ENCODE measurements at places on chromosomes 13 and 19.

- no peak for DNase-seq
Observed at GRCh38 chr19:15298847-15299567, 33.3 kb downstream of the BRD4 start.

DNA sequence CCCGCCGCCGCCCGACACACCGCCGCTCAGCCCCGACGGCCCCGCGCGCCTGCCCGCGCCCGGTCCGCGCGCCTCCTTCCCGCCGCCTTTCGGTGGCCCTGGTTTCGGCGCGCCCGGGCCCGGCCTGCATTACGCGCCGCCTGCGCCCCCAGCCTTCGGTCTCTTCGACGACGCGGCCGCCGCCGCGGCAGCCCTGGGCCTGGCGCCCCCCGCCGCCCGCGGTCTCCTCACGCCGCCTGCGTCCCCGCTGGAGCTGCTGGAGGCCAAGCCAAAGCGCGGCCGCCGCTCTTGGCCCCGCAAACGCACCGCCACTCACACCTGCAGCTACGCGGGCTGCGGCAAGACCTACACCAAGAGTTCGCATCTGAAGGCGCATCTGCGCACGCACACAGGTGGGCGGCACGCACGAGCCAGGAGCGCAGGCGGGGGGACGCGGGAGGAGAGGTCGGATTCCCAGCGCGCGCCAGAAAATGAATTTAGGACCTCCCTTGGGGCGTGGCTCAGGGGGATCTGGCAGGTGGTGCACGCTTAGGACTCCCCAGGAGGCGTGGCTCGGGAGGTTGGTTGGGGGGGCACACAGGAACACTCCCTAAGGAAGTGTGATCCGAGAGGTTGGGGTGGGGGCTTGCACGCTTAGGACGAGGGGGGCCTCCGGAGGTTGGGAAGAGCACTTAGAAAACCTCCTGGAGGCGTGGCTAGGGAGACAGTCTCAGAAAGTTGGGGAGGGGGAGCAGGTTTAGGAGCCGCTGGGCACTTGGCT lies 1.2 kb downstream of the KLF2 start:
- DNase-seq = no peak

DNA sequence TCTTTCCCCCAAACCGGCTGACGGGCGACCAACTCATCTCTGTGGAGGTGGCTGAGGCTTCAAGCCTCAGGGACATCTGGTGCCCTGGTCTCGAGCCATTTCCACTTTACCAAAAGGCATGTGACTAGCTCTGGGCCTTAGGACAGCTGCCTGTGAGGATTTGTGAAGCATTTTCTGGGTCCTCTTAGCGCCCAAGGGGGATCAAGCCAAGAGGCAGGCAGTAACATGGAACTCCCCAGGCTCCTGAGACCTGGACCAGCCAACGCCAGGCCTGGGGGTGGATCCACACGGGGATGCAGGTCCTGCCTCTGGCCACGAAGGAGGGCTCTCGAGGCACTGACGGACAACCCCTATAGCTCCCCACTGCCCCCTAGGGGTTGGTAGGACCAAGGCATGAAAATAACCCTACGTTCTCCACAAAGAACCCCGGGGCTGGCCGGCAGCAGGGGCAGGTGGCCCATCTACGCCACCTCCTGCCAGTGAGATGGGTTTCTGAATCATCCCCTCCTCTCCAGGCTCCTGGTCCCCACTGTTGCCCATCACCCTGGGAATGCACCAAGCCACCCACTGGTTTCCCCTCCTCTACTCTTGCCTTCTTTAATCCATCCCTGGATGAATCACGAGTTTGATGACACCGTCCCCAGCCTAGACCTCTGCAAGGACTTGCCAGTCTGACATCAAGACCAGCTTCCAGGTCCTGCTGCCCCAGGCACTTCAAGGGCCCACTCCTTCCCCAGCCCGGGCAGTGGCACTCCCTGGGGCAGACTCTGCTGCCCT lies 7.0 kb upstream of the MYDGF start:
- peak; percentile 52 for DNase-seq

- no peak for DNase-seq
Observed at GRCh38 chr13:96381681-96382080, 291.8 kb downstream of the HS6ST3 start.

GRCh38 chr13:50107205-50107604 lies 92.0 kb downstream of the KCNRG start:
- DNase-seq = no peak

DNA sequence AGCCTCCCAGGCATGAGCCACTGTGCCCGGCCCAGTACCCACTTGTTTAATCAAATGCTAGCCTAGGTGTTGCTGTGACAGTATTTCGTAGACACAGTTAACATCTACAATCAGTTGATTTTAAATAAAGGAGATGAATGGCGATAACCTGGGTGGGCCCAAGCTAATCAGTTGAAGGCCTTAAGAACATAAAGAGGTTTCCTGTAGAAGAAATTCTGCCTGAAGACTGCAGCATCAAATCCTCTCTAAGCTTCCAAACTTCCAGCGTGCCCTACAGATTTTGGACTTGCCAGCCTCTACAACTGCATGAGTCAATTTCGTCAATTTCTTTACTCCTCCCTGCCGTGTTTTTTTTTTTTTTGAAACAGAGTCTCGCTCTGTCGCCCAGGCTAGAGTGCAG lies 13.2 kb upstream of the SULT2A1 start:
- no peak for DNase-seq

- no peak for DNase-seq
Observed at GRCh38 chr19:3481241-3482090, 1.1 kb upstream of the SMIM24 start.

GRCh38 chr13:47859165-47859564 lies 141.9 kb downstream of the SUCLA2 start:
- DNase-seq = no peak

GRCh38 chr19:22601906-22602630 lies 32.1 kb upstream of the ZNF492 start:
- DNase-seq = no peak

- DNase-seq = no peak
Observed at GRCh38 chr13:44605275-44605674, 29.1 kb upstream of the TSC22D1 start.
